ENCODE measurements at places on chromosomes 4 and X. TPM values are rescaled to one million over a fixed set of nuclear protein-coding genes. Genes with fewer than 3 reads are reported as not detected.

- no peak for DNase-seq
Observed at GRCh38 chr4:121977251-121978171, 25.7 kb upstream of the TRPC3 start.

- DNase-seq = no peak
Observed at GRCh38 chr4:87317527-87317926, 5.2 kb downstream of the HSD17B13 start.

DNA sequence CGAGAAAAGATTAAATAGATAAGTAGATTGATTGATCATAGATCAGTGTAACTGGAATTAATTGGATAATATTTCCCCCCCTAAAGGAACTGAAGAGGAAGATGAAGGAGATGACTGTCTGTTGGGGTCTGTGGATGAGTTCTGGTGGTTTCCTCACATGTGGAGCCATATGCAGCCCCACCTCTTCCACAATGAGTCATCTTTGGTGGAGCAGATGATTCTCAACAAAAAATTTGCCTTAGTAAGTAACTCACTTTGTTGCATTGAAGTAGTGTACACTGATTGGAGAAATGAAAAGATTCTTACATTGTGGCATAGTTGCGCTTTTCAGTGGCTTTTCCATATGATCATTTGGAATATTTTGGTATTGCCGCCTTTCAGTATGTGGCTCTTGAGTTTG is 80.4 kb downstream of the NDST3 start:
- DNase-seq = no peak

The MAMLD1 gene
- total RNA-seq = 0.26 TPM

GRCh38 chr4:7187691-7188090 is 4.6 kb upstream of the SORCS2 start:
- no peak for DNase-seq

The PAGE4 gene
- not detected for total RNA-seq

GRCh38 chrX:10050481-10050880 is 83.3 kb downstream of the CLDN34 start:
- no peak for DNase-seq

- no peak for DNase-seq
Observed at GRCh38 chr4:7947927-7948326, 8.3 kb upstream of the AFAP1 start.

The CCDC110 gene
- 0.25 TPM for total RNA-seq

- no peak for DNase-seq
Observed at GRCh38 chrX:39367416-39367815, 566.2 kb downstream of the MID1IP1 start.

The GAGE12H gene
- not detected for total RNA-seq

DNA sequence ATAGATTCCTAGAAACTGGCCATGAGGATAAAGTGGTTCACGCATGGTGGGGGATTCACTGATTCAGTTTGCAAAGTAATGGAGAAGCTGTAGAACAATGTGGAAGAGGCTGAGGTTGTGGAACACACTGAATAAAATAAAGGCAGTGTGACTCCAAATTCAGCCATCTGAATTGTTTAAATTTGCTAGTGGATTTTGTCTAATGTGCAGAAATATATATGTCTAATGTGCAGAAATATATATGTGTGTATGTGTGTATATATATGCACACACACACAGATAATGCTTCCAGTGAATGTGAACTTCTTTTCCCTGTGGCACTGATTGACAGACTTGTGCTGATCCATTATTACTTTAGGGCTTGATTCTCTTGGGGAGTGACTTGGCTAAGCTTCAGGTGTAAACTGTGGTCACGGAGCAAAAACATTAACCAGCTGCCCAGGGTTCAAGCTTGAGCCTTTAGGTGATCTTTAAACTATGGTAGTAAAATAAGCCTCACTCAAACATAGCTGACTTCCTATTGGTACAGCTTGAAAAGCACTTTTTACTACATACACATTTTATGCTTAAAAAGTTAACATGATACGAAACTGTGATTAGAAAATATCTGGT is 3.5 kb downstream of the STBD1 start:
- no peak for DNase-seq

- no peak for DNase-seq
Observed at GRCh38 chrX:6095469-6095868, 133.2 kb downstream of the NLGN4X start.

DNA sequence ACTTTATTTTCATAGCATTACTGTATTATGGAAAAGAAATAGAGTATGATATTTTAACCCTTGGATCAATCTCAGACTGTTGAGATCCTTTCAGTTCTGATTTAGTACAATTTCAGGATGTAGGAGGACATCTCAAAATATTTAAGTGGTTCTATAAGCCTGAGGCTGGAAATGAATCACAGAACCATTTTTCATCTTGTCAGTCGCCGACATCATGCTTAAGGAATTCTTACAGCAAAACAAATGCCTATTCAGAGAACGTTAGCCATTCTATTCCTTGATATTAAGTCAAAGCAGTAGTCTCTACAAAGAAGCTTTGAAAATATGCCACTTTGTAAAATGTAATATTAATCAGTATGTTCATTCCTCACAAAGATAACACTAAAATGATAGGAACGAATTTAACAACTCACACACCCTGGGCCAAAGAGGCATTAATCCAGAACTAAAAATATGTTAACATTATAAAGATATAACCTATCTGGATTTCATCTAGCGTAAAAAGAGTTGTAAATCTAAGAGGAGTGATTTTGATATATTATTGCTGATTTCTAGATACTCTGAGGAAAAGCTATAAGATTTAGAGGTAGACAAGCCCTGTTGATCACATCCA is 152.0 kb downstream of the GASK1B start:
- no peak for DNase-seq

Measured in dermis microvascular lymphatic vessel endothelial cell (primary cell).